Ureter (tissue), 1 donor: ENCODE measurements at places on chromosomes 5 and 9.
A peak's percentile ranks its signal among the peaks of the same experiment; 100 is the strongest.

DNA sequence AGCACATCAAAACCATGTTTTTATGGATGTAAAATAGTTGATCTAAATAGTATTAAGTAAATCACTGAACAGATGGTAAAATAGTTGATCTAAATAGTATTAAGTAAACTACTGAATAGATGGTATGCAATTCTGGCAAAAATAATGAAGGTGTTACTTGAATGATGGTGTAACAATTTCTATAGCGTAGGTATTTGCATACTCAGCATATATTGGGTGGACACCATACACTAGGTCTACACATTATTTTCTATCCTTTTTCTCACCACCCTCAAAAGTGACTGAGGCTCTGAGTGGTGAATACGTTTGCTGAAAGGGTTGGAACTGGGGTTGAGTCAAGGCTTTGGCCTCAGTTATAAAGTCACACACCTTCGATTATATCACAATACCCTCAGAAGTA, 81.3 kb downstream of the ATP10B start:
- no peak for DNase-seq

DNA sequence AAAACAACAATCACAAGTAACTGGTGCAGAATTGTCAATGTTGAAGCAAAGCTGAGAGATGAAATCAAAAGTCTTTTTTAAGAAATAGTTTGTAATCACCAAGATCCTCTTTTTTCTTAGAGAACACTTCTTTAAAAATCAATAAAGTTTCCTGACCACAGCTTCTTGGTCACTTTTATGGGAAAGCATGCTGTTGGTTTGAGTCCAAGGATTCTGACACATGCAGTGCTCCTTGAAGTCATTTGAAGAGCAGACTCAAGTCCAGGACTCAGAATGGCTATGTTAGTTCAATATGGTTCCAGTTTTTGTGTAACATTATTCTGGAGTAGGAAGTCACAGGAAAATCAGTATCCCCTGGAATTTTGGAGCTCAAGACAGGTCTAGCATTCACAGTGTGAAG, 480.6 kb downstream of the NR2F1-AS1 start:
- DNase-seq: no peak

DNA sequence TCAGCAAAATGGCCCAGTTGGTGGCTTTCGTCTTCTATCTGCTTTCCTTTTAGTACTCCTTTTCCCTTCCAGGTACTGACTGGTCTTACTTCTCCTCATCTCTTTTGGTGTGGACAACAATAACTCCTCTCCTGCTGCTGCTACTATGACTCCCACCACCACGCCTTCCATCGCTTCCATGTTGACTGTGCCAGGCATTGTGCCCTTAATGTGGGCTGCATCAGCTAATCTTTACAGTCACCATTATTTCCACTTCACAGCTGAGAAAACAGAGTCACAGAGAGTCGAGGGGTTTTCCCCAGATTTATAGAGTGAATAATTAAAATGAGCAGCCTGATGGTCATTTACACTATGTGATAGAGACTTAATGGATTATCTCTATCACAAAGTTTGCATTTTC, 184.9 kb upstream of the IL12B start:
- no peak for DNase-seq

- no peak for DNase-seq
Observed at GRCh38 chr5:115988002-115988401, 25.7 kb downstream of the LVRN start.

DNA sequence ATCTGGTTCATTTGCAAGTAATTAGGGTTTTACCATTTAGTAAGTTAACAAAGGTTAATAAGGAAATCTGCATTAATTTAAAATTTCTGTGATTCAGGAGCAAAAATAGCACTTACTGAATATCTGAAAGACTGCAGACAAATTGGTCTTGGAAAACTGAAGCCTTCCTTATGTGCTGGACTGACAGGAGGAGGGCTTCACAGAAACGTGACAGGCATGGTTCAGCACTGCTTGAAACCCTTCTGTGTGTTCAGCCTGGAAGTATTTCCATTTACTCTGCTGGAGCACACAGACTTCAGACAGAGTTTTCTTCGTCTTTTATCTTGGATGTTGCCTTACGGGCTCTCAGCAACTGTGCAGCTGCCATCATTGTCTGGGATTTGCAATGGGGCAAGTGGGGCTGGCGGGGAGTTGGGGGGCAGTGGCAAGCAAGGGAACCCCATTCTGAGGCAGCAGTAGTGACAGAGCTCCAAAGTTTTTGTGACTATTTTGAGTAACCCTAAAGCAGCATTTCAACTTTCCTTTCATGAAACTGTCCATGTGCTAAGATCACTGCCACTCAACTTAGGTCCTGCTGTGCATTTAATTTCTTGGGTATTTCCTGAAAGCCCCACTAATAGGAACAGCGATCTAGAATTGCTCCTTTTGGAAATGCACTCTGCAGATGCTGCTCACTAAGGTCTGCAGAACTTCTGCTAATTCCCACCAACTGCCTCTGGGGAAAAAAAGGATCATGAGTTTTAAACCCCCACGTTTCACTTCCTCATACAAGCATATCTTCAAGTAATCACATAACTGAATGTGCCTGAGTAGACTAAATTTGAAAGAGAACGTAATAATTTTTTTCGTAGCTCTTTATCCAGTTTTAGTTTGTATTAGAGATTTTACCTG, 56.6 kb downstream of the KCNN2 start:
- DNase-seq: no peak

DNA sequence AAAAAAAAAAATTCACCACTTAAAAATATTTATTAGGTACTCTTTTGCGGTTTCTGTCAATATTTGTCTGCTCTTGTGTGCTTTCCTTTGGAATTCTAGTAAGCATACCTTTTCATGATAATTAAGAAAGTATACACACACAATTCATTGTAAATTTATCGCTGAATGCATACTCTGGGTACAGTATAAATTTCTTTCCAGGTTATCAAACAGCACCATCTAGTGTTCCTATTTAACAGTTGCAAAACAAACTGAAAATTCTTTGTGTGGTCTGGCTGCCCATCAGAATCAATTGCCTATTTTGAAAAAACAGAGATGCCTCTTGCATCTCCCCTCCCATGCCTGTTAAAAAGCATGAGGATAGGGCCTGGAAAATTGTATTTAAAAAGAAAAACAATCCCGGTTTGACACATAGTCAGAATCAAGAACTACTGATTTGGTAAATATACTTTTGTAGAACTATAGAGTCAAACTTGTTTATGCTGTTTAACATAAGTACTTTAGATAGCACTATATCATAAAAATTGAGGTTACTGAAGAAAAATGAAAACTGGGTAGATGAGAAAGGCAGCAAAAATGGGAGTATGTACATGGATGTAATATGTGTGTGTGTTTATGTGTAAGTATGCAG, 16.2 kb downstream of the PGGT1B start:
- no peak for DNase-seq

- DNase-seq: peak; percentile 67
Observed at GRCh38 chr9:126490871-126491567, 122.7 kb upstream of the LMX1B start.

DNA sequence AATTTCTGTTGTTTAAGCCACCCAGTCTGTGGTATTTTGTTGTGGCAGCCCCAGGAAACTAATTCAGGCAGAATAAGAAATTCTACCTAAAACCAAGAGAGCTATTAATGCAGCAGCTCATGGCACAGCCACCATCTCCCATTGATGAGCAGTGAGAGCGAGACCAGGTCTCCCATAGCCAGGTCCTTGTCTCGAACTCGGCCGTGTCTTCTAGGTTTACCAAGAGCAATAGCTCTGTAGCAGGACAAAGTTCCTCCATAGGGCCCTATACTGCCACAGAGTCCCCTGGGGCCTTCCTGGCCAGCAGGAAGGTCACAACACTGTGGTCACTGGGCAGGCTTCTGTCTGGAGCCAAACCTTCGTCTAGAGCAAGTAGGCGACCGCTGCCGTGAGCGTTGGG, 34.5 kb upstream of the TJP2 start:
- DNase-seq: no peak

- DNase-seq: no peak
Observed at GRCh38 chr5:86807046-86808031, 189.6 kb downstream of the COX7C start.

GRCh38 chr5:177524539-177524900, 7.8 kb upstream of the DDX41 start:
- DNase-seq: no peak

DNA sequence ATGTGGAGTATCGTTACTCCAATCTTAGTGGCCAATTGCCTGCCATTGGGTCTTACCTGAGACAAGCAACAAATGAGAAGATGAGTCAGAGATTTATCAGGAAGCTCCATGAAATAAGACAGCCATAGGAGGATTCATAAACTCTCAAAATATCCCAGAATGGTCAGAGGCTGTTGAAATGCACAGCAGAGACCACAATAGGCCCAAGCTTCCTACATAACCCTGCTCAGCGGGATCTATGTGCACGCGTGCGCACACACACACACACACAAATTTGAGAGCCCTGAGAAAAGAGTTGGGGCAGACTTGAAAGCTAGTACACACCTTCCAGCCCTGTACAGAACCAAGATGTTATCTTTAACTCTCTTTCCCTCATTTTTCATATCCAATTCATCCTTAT, 9.8 kb downstream of the UIMC1 start:
- DNase-seq: no peak

GRCh38 chr9:2599896-2600295, 21.7 kb upstream of the VLDLR start:
- DNase-seq: no peak

DNA sequence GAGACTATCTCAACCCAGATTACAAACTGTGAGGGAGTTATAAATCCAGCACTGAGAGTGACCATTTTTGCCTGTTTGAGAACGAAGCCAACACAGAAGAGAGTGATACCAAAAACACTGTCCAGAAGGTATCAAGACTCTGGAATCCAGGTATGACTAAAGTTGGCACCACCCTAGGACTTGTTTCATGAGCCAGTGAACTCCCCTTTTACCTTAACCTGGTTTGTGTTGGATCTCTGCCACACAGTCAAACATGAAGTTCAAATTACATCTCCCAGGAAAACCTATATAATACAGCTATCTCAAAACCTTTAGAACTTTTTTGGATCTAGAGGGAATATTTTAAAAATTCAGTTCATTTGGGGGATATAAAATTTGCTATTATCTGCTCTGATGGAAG, 11.4 kb downstream of the ZBTB5 start:
- DNase-seq: no peak

GRCh38 chr5:54754420-54754819, 231.0 kb downstream of the ESM1 start:
- DNase-seq: no peak

- DNase-seq: no peak
Observed at GRCh38 chr9:127201071-127201541, 63.5 kb upstream of the GARNL3 start.

GRCh38 chr5:149656576-149657182, 73.4 kb upstream of the PPARGC1B start:
- DNase-seq: no peak

- no peak for DNase-seq
Observed at GRCh38 chr5:80125962-80126480, 90.9 kb downstream of the THBS4 start.

DNA sequence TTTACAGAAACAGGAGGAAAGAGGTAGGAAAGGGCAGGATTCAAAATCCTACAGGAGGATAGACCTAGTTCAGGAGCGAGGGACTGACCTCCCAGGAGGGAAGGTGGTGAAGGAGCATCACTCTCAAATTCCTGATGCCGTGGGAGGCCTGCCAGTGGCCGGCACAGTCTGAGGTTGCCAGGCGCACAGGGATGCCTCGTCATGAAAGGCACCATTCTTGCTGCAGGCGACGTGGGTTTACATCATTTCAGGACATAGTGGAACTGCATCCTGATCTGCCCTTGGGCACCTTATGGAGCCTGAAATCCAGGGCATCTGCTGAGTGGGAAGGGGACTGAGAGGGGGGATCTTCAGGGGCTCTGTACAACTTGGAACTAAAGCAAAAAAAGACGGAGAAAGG, 163.2 kb upstream of the S1PR3 start:
- no peak for DNase-seq

DNA sequence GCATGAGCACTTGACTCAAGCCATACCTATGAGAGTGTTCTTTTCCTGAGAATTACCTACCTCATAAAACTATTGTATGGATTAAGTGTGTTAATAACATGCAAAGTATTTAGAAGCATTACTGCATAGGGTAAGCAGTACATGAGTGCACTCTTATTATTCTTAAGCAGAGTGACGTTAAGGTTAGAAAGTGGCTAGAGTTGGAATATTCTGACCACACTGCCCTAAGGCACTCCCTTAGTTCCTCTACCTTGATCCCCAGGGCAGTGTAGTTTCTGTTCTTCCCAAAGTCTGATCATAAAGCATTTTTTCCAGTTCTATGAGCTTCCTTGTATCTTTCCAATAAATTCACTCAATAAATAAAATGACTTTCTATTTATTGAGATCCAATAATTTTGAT, 189.2 kb downstream of the PCSK1 start:
- DNase-seq: no peak

DNA sequence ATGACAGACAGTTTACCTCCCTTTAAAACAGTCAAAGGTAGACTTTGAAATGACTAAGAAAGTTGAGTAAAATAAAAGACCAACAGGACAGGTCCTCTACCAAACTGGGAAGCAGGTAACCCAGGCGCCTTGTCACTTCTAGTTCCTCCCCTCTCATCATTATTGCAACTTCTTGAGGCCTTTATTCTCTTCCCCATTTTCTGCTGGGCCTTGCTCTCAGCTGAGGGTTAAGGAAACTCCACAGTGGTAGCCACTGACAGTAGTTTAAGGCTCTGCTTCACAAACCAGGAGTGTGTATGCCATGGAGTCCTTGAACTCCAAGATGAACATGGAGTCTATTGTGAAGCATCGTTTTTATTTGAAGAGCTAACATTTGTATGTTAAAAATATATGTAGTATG, 36.9 kb upstream of the TCERG1 start:
- DNase-seq: no peak

- no peak for DNase-seq
Observed at GRCh38 chr9:14782286-14783051, 59.9 kb upstream of the CER1 start.

- no peak for DNase-seq
Observed at GRCh38 chr5:146313027-146313426, 25.6 kb upstream of the POU4F3 start.

GRCh38 chr9:88998911-88999310, 7.6 kb downstream of the S1PR3 start:
- peak; percentile 72 for DNase-seq

DNA sequence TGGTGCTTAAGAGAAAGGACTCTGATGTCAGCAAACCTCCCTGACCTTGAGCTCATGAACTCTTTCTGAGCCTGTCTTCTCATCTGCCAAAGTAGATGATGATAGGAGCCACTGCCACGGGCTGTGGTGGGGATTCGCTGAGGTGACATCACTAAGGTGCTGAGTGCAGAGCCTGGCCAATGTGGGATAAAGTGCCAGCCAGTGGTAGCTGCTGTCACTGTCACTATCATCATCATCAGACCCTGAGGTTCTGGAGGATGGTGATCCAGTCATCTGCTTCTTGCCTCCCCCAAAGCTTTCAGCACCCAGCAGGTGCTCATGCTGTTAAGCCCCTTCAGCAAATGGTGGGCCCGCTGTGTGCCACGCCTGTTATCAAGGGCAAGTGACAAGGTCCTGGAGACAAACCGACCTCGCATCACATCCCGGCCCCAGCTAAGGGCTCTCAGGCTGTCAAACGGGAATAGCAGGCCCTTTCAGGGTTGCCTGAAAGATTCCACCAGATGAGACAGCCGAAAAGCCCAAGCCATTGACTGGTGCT, 6.4 kb downstream of the FPGS start:
- no peak for DNase-seq

GRCh38 chr5:122053181-122054109, 24.6 kb downstream of the LOX start:
- peak; percentile 41 for DNase-seq
